Stimulated activated CD8-positive, alpha-beta memory T cell treated with anti-CD3 and anti-CD28 coated beads, Interleukin-15, amount 100 ng/mL, for 48 hours (primary cell): ENCODE measurements at places on chromosomes 7 and 10.

DNA sequence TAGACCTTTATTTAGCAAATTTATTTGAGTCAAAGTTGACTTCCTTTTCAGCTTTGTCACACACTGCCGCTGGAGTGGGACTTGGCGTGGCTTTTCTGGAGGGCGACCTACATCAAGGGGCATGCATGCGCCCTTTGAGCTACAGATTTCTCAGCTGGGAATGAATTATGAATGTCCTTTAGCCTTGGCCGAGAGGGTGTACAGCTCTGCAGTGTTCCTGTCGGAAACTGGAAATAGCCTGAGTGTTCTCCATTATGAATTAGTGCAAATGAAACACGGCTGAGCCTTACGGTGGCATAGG lies 79.7 kb downstream of the GLRX3 start:
- no peak for DNase-seq

GRCh38 chr7:95950698-95951097 lies 178.3 kb downstream of the DYNC1I1 start:
- no peak for DNase-seq

DNA sequence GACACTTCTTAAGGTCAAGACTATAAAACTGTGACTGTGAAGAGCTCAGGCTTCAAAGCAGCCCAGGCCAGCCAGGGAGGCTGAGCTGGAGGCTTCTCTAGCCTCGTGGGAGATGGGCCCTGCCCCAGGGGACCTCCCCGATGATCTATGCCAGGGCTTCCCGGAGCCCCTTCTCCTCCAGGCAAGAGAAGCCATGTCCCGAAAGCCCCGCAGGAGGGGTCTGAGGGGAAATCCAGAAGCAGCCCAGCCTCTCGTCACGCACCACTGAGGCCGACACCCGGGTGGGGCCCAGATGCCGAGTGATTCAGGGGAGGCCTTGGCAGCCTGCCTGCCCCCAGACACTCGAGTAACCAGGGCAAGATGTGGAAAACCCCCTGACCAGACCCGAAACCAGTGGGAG lies 63.7 kb downstream of the PROSER2 start:
- DNase-seq, result no peak

DNA sequence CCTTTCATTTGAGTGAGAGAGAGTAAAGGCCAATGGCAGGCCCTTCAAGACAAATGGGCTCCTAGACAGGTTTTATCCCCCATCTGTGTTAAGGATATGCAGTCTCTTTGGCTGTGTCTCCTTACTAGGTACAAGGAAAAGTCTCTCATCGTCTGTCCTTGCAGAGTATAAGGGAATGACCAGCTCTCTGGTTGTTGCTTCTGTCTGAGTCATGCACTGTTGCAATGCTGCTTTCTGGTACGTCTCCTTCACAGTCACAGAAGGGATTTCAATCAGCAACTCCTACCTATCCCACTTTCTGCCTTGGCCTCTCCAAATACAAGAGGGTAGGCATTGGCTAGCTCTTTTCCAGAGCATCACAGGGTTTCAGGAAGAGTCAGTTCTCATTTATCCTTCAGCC lies 48.1 kb downstream of the CTTNBP2 start:
- no peak for DNase-seq

DNA sequence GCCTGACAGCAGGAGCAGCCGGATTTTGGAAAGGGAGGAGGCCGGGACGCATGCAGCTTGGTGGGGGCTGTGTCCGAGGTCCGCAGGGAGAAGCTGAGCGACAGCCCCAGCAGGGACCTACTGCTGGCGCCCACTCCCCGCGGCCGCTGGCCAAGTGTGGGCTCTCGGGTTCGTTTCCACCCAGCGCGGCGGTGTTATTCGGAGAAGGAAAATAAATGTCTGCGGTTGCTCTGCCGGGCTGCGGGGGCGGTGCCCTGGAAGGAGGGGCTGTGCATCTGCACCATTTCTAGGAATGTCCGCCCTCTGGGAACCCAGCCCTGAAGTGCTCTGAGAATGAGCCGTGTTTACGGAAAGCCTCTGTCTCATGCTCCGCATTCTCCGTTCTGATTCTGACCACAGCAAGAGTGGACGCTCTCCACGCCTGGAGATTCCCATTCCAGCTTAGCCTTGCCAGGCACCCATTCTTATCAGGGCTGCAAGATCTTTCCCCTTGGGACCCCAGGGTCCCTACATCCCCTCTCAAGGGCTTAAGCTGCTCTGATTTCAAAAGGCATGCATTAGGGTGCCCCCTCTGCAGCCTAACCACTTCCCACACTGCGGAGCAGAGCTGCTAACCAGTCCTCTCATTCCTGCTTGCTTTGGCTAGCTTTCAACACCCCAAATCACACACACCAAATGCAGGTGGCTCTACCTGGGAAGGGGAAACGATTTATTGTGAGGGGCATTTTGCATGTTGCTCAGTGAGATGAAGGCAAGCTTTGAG lies 256.6 kb upstream of the GLI3 start:
- DNase-seq, result no peak

DNA sequence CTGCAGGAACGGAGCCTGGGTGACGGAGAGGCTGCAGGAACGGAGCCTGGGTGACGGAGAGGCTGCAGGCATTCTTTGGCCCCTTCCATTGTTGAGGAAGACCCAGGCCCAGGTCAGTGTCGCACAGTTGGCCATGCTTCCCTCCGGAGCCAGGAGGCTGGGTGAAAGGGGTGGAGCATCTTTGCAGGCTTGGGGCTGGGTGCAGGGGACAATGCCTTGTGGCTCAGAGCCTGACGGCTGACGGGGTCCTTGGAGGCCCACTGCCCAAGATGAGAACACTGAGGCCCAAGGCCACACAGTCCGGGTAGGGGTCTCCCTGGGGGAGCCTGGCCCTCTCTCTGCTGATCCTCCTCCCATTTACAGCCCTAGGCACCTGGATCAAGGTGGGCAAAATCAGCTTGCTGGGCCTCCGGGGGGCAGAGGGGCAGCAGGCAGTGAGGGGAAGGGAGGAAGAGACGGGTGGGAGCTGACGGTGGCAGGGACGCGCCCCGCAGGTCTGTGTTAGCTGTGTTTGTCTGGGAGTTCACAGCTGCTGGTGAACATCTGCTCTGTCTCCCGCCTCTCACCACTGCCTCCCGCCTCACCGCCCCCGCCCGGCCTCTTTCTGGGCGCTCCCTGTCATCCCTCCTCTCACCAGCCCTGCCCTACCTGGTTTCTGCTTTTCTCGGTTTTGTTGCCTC lies 30.6 kb upstream of the PCBD1 start:
- DNase-seq, result no peak

DNA sequence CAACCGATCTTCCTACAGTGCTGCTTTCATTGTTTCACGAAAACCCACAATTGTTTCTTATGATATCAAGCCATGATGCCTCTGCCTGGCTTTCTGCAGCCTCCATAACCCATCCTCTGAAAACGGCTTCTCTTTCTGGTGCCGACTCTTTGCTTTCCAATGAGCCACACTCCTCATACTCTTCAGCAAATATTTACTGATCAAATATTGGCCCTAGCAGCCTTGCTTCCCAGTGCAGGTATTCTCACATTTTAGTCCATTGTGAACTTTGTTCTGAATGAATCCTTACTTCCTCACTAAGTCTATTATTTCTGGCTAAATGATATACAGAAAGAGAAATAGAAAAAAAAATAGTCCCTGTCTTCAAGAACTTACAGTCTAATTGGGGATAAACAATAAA lies 35.5 kb downstream of the LAMB1 start:
- no peak for DNase-seq

DNA sequence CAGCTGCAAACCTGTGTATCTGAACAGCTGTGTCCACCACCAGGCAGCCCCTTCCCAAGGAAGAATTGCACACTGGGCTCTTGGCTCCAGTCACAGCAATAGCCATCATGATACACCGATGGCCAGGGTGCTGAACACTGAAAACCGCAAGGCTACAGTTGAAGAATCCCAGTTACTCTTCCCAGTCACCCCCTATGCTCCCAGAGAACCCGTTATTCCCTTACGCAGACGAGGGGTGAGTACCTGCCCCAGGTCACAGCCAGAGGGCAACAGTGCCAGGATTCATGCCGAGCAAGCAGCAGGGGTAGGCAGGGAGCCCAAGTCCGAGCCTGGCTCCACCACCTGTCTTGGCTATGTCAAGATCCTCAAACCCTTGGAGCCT lies 57.8 kb downstream of the RASGEF1A start:
- DNase-seq, result no peak

- no peak for DNase-seq
Measured at GRCh38 chr10:44287408-44287807, 97.5 kb downstream of the CXCL12 start.

DNA sequence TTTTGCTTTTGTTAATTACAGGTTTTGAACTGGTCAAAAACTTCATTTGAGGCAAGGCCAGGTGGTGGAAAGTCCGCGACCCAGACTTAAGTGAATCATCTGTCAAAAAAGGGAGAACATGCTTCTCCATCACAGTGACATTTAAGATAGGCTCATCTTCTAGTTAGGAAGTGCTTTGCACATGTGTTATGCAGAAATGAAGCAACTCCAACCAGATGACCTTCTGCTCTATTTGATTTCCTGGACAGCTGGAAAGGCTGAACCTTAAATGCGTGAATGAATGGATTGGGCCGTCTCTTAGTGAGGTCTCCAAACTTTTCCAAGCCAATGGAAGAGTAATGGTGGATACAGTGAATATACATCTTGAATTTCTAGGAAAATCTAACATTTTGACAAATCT lies 101.6 kb upstream of the FAM13C start:
- DNase-seq, result no peak

DNA sequence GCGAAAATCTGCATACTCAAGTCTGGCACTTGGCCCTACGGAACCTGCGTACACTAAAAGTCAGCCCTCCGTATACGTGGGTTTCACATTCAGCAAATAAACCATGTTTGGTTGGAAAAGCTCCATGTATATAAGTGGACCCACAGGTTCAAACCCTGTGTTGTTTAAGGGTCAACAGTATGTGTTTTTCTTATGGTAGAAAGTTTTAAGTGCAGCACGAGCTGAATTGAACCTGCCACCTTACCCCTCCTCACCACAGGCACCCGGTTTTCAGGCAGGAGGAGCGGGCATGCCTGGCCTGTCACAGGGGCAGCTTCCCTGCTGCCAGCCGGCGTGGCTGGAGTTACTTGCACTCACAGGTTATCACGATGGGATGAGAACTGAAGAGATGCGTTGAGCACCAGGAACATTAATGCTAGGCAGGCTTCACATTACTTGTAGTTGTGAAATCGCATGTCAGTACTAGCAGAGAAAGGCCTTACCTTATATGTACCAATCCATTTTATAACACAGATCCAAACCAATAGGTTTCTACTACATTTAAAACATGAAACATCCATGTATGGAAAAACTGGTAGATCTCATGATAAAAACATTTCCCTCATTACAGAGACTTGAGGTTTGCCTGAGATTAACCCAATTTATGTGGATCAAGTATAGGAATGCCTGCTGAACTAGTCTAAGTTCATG lies 12.9 kb downstream of the INSIG1 start:
- DNase-seq, result no peak

DNA sequence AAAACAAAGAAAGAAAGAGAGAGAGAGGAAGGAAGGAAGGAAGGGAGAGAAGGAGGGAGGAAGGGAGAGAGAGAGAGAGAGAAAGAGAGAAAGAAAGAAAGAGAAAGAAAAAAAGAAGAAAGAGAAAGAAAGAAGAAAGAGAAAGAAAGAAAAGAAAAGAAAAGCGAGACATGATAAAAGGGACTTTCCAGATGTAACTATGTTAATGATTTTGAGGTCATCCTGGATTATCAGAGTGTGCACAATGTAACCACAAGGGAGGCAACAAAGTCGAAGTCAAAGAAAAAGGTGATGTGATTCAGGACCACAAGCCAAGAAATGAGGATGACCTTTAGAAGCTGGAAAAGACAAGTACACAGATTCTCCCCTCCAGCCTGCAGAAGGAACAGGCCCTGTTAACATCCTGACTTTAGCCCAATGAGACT lies 48.9 kb upstream of the PAX2 start:
- no peak for DNase-seq

- no peak for DNase-seq
Measured at GRCh38 chr10:3783682-3784432, 1.2 kb downstream of the KLF6 start.

DNA sequence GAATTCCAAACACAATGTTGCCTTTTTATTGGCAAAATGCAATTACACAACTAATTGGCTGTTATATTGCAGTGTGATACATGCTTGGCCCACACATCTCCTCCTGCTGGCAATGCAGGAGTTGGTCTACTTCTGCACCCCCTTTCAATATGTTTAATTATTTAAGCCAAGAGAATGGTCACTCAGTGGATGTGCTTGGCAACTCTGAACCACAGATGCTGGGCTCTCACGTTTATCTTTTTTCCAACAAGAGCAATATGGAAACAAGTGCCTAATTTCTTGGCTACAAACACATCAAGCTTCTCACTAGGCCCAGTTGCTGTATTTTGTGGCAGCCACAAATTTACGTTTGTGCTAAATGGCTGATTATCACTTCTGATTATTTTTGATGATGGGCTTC lies 1149.2 kb upstream of the CELF2 start:
- no peak for DNase-seq

DNA sequence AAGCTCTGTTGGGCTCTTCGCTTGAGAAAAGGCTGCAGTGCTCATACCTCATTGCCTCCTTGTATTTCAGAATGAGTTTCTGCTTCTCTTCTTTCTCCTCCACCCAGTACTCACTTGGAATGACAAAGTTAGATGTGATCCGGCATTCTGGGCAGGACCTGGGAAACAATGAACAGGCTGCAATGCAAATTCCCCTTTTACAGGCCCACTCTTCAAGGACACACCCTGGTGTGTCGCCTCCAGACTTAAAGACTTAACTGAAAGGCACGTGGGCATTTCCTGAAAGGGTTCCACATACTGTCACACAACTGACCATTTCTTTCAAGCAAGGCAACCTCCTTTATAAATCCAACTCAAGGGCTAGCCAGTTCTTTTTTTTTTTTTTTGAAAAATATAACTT lies 23.6 kb downstream of the MKRN1 start:
- DNase-seq, result no peak
